D721Med (cell line): ENCODE measurements at places on chromosomes 11 and 22.

- DNase-seq: no peak
These were observed 12.1 kb downstream of the MAPK8IP2 start for GRCh38 chr22:50612528-50613221.

GRCh38 chr11:105740164-105740903 is 130.5 kb downstream of the GRIA4 start:
- DNase-seq: no peak

DNA sequence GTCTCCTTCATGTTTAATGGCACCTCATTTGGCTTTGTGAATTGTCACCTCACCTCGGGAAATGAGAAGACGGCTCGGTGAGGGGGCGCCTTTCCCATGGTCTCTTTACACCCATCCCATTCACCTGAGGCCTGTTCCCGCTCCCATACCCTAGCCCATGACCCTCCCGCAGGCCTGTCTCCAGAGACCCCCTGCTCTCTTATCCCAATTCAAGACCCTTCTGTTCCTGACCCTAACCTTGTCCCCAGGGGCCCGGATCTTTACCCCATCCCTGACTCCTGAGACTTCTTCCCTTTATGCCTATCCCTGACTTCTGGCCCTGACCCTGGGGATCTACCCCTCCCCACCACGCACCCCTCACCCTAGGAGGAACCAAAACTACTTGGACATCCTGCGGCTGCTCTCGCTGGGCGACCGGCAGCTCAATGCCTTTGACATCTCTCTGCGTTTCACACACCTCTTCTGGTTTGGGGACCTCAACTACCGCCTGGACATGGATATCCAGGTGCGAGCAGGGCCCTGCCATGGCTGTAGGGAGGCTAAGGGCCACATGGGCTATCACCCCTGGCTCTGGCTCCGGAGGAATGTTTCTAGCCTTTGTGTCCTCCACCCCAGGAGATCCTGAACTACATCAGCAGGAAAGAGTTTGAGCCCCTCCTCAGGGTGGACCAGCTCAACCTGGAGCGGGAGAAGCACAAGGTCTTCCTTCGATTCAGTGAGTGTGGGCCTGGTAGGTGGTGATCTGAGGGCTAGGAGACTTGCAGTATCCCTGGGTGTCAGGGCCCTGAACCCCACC is 7.9 kb downstream of the INPPL1 start:
- no peak for DNase-seq

DNA sequence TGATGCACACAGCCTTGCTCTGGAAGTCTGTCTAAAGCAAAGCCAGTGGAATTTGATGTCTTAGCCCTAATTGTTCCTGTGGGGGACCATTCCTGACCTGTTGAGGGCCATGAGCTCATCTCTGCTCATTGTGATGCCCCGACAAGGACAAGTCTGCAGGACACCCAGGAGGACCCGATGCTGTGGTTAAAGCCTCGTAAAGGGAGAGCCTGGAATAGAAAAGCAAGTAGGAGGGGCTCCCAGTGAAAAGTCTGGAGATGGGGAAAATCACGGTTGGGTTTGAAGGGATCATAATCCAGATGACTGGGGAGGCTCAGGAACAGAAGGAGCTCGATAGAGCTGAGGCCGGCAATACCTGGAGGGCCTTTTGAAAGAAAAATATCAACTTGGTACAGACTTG is 98.5 kb upstream of the RAG2 start:
- no peak for DNase-seq

DNA sequence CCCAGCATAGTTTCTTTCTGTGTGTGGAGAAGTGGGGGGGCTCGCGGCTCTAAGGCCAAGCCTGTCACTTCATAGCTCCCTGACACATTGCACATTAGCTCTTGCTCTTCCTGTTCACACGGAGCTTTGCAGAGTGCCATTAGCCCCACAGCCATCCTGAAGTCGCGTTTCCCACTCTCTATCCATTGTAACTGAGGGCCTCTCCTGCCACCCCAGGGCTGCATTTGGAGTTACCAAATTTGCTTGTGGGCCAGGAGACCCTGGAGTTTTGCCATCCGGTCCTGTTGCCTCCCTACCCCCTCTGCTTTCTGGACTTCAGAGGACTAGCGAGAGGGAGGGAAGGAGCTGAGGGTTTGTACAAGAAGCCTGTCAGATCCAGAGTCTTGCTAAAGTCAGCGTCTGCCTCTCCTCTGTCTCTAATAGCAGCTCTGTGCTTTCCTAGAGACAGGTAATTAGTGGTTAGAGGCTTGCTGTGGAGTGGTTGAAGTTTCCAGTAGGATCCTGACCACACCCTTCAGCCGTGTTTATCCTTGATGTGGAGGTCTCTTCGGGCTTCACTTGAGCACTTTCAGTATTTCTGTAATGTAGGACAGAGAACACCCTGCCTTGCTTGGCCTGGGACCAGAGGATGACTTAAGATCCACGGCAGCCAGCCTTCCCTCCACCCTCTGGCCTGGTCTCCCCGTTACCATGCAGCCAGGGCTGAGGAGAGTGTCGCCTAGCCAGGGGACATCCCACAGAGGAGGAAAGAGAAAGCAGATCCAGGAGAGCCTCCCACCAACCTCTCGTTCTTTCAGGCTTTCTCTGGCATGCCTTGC is 14.1 kb downstream of the DCPS start:
- DNase-seq: no peak

DNA sequence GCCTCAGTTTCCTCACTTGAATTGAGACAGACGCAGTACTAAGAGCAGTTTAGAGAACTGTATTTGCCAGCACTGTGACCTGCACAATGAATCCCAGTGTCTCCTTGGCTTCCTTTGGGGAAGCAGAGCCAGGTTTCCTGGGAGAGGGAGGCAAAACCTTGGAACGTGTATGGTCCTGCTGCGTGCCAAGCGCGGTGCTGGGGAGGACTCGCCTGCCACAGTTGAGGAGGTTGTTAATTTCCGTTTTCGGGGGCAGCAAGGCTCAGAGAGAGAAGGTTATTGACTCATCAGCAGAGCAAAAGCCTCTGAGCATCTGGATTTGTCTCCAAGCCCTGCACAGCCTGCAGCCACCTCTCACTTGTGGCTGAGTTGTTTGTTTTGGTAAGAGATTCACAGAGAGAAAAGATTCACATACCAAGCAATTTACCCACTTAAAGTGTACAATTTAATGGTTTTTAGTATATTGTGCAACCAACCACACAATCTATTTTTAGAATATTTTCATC is 10.8 kb downstream of the SYT12 start:
- no peak for DNase-seq

DNA sequence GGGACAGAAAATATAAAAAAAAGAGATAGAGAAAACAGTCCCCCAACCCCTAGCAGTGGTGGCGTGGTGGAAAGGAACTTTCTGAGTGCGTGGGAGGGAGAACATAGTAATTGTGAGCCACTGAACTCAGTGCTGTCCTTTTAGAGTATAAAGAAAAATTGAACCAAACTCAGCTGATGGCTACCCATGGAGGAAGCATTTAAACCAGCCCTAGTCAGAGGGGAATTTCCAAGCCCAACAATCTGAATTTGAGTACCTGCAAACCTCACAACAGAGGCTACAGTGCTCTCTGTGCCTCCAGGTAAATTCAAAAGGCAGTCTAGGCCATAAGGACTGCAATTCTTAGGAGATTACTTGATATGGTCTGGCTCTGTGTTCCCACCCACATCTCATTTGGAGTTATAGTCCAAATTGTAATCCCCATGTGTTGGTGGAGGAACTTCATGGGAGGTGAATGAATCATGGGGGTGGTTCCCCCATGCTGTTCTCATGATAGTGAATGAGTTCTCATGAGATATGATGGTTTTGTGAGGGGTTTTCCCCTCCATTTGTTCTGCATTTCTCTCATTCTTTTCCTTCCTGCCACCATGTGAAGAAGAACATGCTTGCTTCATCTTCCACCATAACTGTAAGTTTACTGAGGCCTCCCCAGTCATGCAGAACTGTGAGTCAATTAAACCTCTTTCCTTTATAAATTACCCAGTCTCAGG is 687.8 kb downstream of the FAM181B start:
- DNase-seq: no peak

DNA sequence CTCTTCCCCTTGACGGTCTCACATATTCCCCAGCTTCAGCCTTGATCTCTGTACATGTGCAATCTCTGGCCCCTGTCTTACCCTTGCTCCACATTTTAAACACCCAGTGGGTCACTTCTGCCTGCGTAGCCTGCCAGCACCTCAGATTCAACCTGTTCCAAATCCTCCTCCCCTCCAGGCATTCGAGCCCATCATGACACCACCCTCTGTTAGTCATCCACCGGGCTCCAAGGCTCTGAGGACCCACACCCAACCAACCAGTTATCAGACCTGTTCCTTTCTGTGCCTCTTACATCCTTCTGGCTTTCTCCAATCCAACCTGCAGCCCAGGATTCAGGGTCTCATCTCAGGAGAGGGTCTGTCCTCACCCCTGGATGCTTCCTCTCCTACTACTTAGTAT is 119.8 kb upstream of the TBCEL start:
- DNase-seq: no peak

DNA sequence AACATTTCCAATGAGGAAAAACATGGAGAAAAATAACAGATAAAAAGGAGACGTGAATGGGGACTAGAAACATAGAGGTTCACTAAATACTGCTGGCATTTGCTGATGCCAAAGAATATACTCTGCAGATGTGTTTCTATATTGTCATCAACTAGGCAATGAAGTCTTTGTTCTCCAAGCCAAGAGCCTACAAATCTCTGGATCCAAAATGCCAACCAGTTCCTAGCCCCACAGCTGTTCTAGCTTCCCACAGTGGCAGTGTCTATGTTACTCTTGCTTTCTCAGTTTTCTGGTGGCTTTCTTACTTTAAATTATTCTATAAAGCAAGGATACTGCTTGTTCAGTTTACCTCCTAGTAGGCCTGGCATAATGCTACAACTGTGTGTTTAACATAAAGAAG is 977.9 kb upstream of the CCDC90B start:
- DNase-seq: no peak

- no peak for DNase-seq
These were observed 51.4 kb downstream of the COPB1 start for GRCh38 chr11:14448240-14448639.

DNA sequence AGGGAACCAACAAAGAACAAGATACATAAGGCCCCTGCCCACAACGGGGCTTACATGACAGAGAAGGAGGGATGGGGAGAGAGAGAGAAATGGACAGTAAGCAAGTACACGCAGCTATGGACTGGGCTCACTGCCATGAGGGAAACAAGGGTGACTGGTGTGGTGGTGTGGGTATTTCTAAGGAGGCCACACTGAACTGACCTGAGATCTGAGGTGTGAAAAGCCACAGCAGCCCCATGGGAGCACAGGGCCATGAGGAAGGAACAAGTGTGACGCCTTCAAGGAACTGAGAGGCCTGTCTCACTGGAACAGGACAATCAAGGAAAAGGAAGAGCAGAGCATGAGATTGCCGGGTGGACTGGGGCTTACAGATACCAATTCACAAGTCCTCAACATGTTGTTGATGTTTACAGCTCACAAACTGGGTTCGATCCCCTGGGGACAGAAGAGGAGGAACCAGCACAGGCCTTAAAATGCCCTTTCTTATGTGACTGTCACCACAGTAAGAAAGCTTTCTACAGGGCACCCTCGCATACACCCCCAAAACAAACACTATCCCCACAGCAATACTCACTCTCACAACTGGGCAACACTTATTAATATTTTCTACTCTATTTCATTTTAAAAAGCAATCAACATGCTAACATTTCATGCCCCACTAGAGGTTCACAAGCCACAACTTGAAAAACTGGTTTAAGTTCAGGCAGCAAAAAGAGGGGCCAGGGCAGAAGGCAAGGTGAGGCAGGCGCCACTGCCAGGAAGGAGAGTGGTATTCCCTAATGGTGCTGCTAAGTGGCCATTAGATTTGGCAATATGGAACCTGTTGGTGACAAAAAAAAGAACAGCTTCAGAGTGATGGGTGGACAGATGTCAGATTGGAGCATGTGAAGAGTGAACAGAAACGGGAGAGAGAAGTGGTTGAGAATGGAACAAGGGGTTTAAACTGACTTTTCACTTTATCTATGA is 39.1 kb downstream of the TCIRG1 start:
- no peak for DNase-seq

- no peak for DNase-seq
These were observed 30.2 kb downstream of the PPARA start for GRCh38 chr22:46180370-46181137.

DNA sequence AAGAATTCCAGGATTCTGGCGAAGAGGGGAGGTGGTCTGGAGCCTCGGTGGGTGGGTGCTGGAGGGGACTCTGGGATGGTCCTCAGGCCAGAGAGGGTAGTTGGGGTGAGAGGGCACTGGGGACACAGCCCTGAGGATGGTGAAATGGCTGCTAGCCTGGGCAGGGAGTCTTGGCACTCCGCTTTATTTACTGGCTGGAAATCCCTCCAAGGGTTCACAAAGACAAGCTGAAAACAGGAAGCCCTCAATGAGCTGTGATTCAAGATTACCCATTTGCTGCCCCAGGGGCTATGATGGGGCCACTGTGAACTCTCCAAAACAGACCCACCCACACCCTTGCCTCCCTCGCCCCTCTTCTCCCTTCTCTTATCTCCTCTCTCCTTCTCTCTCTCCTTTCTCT is 71.9 kb downstream of the FBXO7 start:
- no peak for DNase-seq

- no peak for DNase-seq
These were observed 87.4 kb upstream of the SHISAL1 start for GRCh38 chr22:44399906-44400762.

DNA sequence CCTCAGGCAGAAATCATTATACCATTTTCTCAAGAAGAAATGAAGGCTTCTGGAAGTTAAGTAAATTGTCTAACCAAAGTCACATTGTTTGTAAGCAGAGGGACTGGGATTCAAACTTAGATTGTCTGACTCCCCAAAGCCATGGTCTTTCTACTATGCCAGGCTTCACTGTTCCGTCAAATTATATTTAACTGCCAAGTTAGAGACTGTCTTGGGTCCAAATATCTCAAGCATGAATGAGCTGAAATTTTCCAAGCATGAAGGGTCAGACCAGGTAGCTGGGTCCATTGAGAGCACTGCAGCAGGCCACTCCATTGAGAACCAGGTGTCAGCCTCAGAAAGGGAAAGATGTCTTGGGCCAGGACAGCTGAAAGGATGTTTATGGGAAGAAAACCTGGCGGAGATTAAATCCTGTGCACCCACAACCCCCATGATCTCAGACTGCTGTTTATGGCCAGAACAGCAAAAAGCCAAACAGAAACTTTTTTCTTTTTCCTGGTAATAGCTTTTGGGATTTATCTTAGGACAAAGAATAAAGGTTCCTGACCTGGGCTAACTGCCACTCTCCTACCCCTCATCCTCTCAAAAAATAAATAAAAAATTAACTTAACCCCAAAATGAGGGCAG is 612.3 kb downstream of the INSC start:
- no peak for DNase-seq

DNA sequence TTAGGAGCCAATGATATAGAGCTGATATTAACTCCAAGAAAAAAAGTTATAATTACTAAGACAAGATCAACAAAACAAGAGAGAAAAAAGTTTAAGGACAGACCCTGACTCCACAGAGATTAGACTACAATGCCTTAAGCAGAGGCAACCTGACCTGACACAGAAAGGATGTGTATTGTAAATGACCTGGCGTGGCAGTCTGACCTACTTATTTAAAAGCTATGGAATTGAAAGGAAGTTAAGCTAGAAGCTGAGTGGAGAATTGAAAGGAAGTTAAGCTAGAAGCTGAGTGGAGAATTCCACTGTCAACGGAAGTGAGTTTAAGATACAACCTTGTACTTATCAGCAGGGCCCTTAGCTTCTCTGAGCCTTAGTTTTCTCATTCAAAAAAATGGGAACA is 885.4 kb downstream of the OPCML start:
- no peak for DNase-seq

- no peak for DNase-seq
These were observed 22.1 kb upstream of the PEX26 start for GRCh38 chr22:18055619-18056160.

- DNase-seq: no peak
These were observed 175.5 kb downstream of the MN1 start for GRCh38 chr22:27625769-27626674.
